ENCODE measurements at places on chromosomes 7 and 10. TPM values are rescaled to one million over a fixed set of nuclear protein-coding genes. Genes with fewer than 3 reads are reported as not detected.

GRCh38 chr10:108901781-108902618 lies 1021.3 kb downstream of the XPNPEP1 start:
- DNase-seq, result no peak

- no peak for DNase-seq
Observed at GRCh38 chr10:103769176-103769575, 86.2 kb downstream of the SH3PXD2A start.

- no peak for DNase-seq
Observed at GRCh38 chr7:71740174-71740560, 608.2 kb downstream of the GALNT17 start.

GRCh38 chr7:131288450-131288849 lies 39.2 kb upstream of the MKLN1 start:
- DNase-seq, result no peak

DNA sequence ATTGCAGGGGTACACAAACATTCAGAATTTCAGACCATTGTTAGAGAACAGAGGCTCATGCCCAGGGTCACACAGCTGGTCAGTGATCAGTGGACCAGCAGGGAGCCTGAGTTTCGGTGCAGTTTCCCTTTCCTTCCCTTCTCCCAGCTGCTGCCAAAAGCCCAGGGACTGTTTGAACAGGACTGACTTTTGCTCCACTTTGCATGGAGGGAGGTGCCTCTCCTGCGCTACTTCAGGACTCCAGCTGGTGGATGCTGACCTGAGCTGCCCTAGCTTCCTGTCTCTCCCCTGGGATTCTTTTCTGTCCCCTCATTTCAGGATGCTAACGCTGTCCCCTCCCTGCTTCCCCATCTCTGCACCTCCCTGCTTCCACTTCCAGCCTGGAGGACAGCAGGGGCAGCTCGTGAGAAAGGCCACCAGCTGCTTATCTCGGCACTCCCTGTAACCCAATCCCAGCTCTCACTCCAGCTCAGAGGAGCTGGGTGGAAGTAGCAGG lies 14.5 kb downstream of the SH2D4B start:
- DNase-seq, result no peak

DNA sequence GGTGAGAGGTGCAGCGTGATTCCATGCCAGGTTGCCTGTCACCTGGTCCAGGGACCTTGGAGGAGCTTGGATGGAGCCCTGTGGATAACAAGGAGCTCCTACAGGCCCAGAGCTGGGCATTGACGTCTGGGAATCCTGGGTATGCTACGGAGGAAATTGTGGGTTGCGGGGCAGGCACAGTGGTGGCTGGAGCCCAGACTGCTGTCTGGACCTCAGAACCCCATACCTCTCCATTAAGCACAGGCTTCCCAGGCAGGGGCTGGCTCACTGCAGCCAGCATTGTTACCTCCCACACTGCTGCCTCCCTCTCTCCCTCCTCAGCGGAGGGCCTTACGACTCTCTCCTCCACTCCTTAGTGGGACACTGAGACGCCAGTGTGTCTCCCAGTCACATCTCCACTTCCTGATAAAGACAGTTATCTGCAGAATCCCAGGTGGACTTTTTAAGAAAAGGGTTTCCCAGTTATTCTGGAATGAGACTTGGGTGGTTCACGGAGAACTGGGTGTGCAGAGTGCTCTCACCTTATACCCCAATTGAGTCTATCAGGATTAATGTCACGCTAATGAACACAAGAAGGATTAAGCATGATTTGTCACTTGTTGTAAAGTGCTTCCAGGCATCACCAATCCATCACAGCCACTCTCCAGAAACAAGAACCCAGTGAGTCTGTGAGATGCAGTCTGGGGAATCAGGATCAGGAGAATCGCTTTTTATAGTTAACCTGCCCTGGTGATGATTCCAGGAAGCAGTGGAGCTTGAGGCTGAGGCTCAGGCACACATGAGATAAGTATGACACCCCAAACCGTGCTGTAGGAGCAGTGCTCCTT lies 309.4 kb downstream of the RPS24 start:
- no peak for DNase-seq

DNA sequence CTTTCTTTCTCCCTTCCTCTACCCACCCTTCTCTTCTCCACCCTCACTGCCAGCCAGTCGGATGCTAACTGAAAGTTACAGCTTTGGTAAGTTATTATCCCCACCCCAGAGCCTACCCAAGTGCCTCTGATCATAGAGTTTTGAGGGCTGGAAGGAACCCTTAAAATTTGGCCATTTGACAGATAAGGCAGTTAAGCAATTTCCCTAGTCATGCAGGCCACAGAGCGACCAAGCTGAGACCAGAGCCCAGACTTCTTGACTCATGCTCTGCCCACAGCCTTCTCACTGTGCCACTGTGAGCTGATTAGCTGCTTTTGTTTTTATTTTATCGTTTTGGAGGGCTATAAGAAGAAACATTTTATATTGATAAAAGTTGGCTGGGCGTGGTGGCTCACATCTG lies 17.2 kb downstream of the SAP25 start:
- DNase-seq, result no peak

DNA sequence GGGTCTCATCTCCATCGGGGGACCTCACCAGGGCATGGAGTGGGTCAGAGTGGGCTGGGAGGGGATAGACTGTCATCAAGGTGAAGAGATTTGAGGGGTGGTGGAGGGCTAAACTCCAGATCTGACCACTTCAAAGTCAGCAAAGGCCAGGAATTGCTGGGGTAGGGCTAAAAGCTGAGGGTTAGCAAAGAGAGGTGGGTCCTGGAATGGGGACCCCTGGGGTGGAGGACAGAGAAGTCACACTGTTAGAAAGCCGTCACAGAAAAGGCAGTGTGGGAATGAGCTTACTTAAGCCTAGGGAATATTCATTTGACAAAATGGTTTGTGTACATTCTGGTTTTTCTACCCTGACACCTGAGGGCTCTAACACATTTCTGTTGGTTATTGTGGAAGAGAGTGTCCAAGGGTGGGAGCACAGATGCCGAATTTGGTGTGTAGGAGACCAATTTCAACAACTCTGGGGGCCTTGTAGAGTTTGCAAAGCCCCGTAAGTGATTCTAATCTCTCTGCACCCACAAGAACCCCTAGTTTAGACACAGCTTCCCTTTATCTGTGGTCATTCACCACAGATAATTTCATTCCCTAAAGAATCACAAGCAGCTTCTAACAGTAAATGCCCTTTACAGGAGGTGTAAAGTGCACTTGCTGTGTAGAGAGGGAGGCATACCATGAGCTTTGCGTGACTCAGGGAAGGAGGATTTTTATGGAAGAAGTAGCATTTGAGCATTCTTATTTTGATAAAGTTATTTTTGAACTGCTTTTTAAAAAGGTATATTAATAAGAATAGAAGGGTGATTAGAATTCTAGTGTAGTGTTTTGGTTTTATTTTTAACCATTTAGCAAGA lies 6.4 kb downstream of the FBH1 start:
- no peak for DNase-seq

- DNase-seq, result peak; percentile 83
Observed at GRCh38 chr10:79386637-79387465, 39.6 kb downstream of the PPIF start.

- DNase-seq, result no peak
Observed at GRCh38 chr7:139725077-139725476, 52.7 kb downstream of the HIPK2 start.

DNA sequence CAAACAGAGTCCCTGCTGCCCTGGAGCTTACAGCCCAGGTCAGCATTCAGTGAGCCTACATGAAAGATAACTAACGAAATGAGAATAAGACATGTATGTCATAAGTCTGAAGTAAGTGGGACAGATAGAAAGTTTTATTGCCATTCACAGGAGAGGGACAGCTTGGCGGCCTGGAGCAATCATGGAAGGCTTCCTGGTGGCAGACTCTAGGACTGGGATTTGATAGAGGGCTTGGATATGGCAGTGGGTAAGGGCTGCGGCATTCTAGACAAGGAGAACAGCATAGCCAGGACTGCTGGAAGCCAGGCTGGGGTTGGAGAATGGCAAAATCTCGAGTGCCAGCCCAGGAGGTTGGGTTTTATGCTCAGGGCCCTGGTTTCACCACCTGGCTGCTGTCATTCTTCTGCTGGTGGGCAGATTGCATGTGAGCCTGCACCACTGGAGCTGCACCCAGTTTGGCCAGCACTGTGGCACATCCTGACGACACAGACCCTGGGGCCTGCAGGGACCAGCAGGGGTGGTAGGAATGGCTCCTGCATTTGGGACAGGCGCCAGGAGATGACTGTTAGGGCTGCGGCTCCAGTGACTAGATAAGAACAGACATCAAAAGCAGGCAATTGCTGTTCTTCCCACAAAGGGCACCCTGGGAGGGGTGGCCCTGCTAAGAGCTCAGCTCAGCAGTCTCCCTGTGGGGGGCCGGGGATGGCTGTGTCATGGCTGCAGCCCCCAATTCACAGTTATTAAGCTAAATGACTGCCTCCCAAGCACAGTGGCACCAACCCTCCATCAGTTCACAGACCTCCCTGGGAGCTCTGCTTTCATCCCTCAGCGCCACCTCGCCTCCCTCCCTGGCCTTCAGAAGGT lies 161.1 kb downstream of the RPS24 start:
- DNase-seq, result no peak

- no peak for DNase-seq
Observed at GRCh38 chr10:78049851-78050250, 16.2 kb downstream of the RPS24 start.

- DNase-seq, result no peak
Observed at GRCh38 chr10:131258256-131258655, 53.3 kb downstream of the TCERG1L start.

- no peak for DNase-seq
Observed at GRCh38 chr10:102670871-102671434, 26.7 kb downstream of the TRIM8 start.

GRCh38 chr7:39248041-39248691 lies 270.5 kb downstream of the POU6F2 start:
- DNase-seq, result no peak

GRCh38 chr7:223118-223800 lies 30.9 kb downstream of the FAM20C start:
- DNase-seq, result no peak

GRCh38 chr7:47045207-47046051 lies 536.5 kb downstream of the TNS3 start:
- DNase-seq, result no peak

DNA sequence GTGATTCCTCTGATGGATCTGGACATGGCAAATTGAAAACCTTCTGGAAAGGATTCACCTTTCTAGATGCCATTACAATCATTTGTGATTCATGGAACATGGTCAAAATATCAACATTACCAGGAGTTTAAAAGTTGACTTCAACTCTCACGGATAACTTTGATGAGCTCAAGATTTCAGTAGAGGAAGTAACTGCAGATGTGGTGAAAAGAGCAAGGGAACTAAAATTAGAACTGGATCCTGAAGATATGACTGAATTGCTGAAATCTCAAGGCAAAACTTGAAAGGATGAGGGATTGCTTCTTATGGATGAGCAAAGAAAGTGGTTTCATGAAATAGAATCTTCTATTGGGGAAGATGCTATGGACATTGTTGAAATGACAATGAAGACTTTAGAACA lies 293.6 kb downstream of the ARHGAP12 start:
- no peak for DNase-seq

DNA sequence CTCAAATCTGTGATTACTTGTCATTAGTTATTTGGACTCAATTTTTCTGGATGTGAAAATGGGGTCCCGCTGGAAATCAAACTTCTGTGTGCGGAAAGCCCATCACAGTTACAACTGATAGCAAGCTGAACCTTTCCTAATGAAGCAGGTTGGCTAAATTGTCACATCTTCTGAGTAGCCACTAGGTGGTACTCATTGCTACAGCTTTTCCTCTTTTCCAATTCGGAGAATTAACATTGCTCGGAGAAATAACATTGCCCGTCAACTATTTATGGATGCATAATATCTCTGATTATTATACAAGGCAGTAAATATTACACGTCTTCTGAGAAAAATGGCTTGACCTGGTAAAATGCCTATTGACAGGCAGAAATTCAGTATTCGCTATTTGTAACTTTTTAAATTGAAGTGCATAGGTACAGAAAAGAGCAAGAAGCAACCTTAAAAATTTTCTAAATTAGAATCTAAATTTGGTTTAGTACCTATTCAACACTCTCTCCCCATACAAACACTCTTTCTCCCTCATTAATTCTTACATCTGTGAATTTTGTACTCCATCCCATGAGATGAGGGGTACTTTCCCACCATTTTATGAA lies 17.3 kb upstream of the BLOC1S2 start:
- no peak for DNase-seq

DNA sequence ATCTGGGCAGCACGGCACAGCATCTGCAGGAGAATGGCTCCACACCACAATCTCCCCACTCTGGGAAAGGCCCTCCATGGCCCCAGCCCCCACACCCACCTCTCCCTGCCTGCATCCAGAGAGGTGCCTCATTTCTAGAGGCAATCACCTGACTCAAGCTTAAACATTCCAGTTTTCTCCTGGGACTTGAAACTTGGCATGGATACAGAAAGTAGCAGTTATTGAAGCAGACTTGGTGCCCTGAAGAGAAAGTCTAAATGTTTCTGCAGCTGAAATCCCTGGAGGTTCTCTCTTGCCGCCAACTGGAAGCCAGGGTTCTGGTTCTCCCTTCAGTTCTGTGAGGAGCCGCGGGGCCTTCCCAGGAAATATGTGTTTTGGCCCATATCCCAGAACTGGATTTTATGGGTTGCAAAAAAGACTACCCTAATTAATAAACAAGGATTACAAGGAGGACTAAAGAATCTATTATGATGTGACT lies 122.8 kb downstream of the SKIDA1 start:
- no peak for DNase-seq

GRCh38 chr10:86345859-86346798 lies 20.5 kb downstream of the GRID1 start:
- peak; percentile 68 for DNase-seq

DNA sequence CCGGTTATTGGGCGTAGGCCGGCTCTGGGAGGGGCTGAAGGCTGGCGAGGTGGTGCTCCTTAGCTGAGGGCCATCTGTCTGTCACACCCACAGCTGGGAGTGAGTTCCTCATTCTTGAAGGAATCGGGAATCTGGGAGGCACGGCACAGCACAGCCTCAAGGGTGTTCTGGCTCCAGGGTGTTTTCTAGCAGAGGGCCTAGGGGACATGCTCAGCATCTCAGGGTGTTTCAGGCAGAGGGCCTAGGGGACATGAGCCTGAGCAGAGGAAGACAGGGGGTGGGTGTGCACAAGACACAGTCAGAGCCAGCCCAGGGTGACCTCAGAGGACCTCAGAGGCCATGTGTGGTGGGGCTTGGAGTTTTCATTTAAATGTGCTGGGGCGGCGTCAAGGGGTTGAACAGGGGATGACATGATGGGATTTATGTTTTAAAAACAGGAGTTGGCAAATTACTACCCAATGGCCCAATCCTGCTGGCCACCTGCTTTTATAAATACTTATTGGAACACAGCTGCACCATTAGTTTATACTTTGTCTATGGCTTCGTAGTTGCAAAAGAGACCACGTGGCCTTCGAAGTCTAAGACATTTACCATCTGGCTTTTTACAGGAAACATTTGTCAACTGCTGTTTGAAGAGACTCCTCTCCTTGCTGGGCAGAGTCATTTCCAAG lies 121.6 kb downstream of the PRKAG2 start:
- DNase-seq, result peak; percentile 74

GRCh38 chr10:76017733-76018433 lies 586.5 kb downstream of the LRMDA start:
- no peak for DNase-seq

FGFBP3 gene
- total RNA-seq, result 5.3 TPM

CLRN3 gene
- not detected for total RNA-seq

TNS3 gene
- total RNA-seq, result 320 TPM

KNDC1 gene
- 0.72 TPM for total RNA-seq

PRSS2 gene
- total RNA-seq, result not detected

NEURL1 gene
- not detected for total RNA-seq

PHYHIPL gene
- total RNA-seq, result 0.70 TPM

CYP26C1 gene
- total RNA-seq, result 0.15 TPM

CHST15 gene
- total RNA-seq, result 26.1 TPM

Measured in chondrocyte (in vitro differentiated cells).